ENCODE measurements at places on chromosomes 7 and 10.

DNA sequence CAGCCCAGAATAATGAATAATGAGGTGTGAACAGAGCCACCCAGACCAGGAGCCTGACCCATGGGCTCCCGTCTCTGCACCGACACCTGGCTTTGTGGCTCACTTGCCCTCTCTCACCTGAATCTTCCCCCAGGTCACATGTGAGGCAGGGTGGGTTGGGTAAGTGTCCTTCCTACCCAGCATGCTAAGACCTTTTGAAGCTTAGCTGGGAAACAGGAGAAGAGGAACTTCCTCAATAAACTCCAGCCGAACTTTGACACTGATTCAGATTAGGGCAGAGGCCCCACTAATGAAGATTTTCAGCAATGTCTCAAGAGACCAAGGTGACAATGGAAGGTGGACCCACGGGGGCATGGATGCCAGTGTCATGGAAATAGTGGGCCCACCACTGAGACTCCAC, 46.6 kb upstream of the AQP1 start:
- DNase-seq: no peak

- DNase-seq: no peak
Observed at GRCh38 chr7:5207131-5207530, 17.1 kb downstream of the WIPI2 start.

DNA sequence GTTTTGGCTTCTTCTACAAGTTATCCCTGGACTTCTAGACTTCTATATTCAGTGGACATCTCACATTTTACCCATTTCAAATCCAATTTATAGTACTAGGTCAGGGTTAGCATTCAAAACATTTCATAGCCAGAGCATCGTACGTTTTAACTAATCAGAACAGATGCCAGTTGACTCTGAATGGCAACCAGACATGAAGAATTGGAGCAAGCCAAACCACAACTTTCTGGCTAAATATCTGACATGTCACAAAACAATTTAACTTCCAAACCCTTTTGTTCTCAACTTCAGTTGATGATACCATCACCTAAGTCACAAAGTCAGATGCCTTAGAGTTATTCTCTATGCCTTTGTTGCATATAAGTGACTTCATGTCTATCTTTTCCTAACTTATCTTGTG, 1105.7 kb downstream of the XPNPEP1 start:
- no peak for DNase-seq

GRCh38 chr7:80334196-80334595, 177.7 kb downstream of the GNAT3 start:
- no peak for DNase-seq

- no peak for DNase-seq
Observed at GRCh38 chr10:70843776-70844489, 28.2 kb downstream of the SGPL1 start.

GRCh38 chr10:127983344-127984100, 76.6 kb downstream of the PTPRE start:
- no peak for DNase-seq

DNA sequence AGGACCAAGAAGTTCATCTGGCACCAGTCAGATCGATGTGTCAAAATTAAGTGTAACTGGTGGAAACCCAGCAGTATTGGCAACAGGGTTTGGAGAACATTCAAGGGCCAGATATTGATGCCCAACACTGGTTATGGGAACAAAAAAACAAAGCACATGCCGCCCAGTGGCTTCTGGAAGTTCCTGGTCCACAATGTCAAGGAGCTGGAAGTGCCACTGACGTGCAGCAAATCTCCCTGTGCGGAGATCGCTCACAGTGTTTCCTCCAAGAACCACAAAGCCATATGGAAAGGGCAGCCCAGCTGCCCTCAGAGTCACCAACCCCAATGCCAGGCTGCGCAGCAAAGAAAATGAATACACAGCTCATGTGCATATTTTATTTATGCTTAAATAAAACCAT, 10.1 kb upstream of the C7orf33 start:
- no peak for DNase-seq

DNA sequence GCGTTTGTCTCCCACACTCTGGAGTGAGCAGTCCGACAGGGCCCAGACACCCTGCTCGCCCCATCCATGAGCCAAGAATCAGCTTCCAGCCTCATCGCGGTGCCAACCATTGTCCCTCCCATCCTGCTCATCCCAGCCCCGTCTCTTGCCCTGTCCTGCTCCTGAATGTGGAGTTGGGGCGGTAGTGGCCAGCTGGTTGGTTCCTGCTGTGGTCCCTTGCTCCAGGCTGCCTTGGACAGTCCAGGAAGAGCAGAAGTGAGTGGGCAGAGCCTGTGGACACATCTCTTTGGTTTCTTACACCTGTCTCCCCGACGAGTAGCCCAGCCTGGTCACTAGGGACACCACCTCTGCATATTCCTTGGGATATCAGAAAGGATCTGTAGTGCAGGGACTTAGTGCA, 63.9 kb downstream of the CDH23 start:
- no peak for DNase-seq

DNA sequence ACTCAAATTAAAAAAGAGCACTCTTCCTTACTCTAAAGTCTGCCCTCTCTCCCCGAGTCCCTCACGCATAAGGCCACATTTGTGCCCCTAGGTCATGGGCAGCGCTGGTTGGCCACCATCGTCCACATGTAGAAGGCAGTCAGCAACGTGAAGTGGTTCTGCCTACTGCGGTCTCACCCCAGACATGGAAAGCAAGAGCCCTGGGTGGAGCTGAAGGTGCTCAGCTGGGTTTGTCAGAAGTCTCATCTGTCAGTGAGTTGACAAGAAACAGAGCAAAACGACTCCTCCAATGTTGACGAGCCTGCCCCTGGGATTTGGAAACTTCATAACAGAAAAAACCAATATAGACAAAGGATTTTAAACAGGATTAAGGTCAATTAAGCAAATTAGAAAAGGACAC, 192.3 kb upstream of the PRSS58 start:
- no peak for DNase-seq

- DNase-seq: no peak
Observed at GRCh38 chr10:35572583-35572982, 32.6 kb upstream of the GJD4 start.

DNA sequence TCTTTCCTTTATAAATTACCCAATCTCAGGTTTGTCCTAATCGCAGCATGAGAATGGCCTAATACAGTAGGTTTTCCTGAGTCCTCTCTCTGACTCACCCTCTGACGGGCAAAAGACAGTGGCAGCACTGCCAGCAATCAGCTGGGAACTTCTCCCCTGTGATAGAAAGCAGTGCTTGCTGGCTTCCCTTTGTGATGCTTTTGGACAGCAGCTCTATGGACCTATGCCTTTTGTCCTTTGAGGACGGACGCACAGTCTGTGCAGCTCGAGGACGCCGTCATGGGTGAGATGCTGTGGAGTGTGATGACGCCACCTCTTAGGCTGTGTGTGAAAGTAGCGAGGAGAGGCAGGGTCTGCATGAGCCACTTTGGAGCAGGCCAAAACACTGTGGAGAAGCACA, 68.8 kb downstream of the KIAA1217 start:
- DNase-seq: no peak

GRCh38 chr7:36925691-36926090, 201.4 kb upstream of the AOAH start:
- DNase-seq: no peak

DNA sequence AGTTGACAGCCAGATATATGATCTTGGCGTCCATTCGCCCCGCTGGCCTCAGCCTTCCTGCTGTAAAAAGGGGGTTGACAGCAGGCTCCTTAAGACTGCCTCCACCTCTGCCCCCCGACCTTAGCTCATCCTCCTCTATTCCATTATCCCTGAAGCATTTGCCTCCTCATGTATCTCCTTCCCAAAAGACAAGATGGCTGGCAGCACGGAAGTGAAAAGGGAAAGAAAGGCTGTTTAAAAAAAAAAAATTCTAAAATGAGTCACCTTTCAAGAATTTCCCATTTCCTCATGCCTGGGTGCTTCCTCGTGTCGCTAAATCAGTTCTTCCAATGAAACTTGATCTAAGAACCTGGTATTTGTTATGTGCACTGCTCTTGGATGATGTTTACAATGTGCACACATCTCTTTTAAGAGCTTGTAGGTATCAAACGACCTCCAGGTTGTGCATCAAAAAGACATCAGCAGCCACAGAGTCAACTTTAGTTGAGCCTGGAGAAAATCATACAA, 1.7 kb downstream of the SCRN1 start:
- DNase-seq: no peak

GRCh38 chr10:79487296-79488194, 24.8 kb upstream of the EIF5AL1 start:
- peak; percentile 28 for DNase-seq

DNA sequence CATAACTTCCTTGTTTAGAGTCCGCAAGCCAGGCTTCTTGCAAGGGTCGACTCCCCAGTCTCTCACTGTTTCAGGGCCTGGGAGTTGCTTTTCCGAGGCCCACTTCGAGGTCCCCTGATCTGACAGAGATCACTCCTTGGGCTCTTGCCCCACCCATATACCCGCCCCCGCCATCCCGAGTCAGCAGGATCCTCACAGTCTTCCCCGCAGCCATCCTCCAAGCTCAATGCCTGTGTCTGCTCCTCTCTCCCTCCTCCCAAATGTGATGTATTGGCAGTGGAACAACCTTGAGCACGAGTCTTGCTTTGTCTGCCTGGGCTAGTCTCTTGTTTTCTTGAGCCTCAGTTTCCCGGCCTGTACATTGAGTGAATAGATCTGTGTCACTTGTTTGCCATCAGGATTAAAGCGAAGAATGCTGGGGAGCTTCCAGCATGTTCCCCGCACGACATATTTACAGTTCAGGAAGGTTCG, 2.4 kb upstream of the HMX2 start:
- no peak for DNase-seq

GRCh38 chr7:105444342-105444987, 55.7 kb upstream of the SRPK2 start:
- no peak for DNase-seq

- no peak for DNase-seq
Observed at GRCh38 chr10:126294451-126294850, 93.8 kb downstream of the ADAM12 start.

DNA sequence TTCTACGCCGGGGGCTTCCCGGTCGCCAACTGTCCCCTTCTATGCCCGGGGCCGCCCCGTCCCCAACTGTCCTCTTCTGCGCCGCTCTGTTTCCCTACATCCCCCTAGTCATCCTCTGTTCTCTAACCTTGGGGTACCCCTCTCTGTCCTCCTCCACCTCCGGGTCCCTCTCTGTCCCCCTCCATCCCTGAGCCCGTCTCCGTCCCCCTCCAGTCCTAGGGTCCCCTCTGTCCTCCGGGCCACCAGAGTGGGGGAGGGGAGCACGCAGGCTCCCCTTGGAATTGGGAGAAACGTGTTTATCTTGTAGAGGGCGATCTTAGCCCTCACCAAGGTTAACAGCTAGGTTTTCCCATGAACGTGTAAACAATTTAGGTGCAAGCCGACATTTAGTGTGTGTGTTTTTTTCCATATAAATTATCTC, 852 bp upstream of the KLF6 start:
- DNase-seq: peak; percentile 51

- peak; percentile 13 for DNase-seq
Observed at GRCh38 chr7:23020742-23021401, 6.9 kb upstream of the HYCC1 start.

GRCh38 chr7:46554688-46555422, 633.8 kb upstream of the IGFBP3 start:
- no peak for DNase-seq

- DNase-seq: no peak
Observed at GRCh38 chr7:58316-58715, 134.1 kb upstream of the FAM20C start.

DNA sequence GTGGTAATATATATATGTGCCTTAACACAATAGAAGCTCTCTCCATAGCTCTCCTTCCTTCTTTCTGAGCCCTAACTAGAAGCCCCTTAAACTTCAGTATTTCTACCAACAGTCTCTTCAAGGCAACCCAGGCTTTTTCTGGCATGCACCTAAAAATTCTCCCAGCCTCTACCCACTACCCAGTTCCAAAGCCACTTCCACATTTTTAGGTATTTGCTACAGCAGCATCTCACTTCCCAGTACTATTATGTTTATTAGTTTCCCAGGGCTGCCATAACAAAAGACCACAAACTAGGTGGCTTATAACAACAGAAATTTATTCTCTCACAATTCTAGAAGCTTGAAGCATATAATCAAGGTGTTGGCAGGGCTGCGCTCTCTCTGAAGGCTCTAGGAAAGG, 15.7 kb upstream of the TNKS2 start:
- DNase-seq: no peak

GRCh38 chr10:90417476-90418210, 440.2 kb downstream of the HTR7 start:
- DNase-seq: no peak

DNA sequence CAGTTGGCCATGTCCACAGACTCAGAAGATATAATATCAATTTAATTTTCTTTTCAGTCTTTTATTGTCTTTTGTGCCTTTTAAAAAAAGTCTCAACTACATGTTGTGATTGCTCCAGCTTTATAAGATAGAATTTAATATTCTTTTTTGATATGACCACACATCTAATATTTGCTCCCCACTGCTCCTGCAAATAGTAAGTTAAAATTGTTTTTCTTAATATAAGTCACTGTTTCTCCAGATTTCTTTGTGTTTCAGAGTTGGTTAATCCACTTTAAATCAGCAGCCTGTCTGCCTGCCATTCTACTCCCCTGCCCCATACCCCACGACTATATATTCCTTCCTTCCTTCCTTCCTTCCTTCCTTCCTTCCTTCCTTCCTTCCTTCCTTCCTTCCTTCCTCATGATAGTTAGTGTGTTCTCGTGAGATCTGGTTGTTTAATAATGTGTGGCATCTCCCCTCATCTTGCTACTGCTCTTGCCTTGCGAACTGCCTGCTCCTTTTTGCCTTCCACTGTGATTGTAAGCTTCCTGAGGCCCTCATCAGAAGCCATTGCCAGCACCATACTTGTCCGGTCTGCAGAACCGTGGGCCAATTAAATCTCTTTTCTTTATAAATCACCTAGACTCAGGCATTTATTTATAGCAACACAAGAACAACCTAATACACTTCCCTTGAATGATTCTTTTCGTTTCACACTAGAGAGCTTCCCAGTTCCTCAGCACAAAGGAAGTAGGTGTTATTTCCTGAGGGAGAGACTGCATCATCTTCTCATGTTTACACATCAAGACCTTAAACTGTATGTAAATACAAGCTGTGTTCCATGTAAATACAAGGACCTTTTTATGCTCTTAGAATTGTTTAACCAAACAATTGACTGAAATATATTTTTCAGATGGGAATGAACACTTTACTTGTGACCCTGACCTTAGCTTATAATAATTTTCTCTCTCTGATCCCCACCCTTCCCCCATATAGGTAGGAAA, 24.5 kb downstream of the TAS2R16 start:
- no peak for DNase-seq

DNA sequence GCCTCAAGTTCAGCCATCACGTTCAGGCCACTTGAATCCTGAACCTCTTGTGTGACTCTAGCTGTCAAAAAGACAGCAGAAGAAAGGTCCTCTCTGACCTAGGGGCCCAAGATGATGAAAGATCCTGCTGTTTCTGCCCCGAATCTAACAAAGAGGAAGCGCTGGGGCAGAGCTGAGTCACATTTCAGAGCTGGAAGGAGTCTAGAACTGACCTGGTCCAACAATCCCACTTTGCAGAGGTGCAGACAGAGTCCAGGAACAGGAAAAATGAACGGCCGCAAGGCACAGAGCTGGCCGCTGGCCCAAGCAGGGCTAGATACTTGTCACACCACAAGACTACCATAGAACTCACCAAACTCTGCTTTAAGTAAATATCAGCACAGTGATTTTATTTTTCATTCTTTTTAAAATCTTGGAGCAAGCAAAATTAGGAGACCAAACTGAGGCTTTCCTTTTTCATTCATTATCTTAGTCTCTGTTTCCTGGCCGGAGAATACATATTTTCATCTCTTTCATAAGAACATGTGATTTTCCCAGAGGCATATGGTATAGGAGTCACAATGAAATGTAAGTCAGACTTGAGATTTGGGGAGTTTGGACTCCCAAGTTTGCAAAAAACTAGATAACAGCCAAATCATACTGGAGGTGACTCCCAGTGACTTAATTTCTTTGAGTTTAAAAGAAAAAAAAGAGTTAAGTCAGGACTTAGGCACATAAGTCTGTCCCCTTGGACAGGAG, 52.8 kb downstream of the CHST15 start:
- no peak for DNase-seq
